Endothelial cell of coronary artery (primary cell): ENCODE measurements at places on chromosomes 7 and 10. TPM values are rescaled to one million over a fixed set of nuclear protein-coding genes. Genes with fewer than 3 reads are reported as not detected.

The TAS2R41 gene
- not detected in 2 replicates for total RNA-seq

The VSTM4 gene
- total RNA-seq: 0.09 and 0.27 TPM in 2 replicates

The NUTM2E gene
- total RNA-seq: 0.09 TPM in 1 of 2 replicates, not detected in the other

The PDE6C gene
- total RNA-seq: not detected in 2 replicates

The PDK4 gene
- total RNA-seq: 4.2 and 20.9 TPM in 2 replicates

The STAMBPL1 gene
- total RNA-seq: 0.81 and 3.2 TPM in 2 replicates

The INHBA gene
- 4.0 and 4.5 TPM in 2 replicates for total RNA-seq

The TMEM273 gene
- total RNA-seq: 0.28 and 6.1 TPM in 2 replicates

The TMEM213 gene
- not detected in 2 replicates for total RNA-seq

The HOXA9 gene
- 0.81 and 2.1 TPM in 2 replicates for total RNA-seq

The PLEKHA8 gene
- total RNA-seq: 16.4 and 16.5 TPM in 2 replicates

The CC2D2B gene
- 0.09 TPM in 1 of 2 replicates, not detected in the other for total RNA-seq

The BTRC gene
- total RNA-seq: 9.0 and 17.0 TPM in 2 replicates

The WDFY4 gene
- total RNA-seq: 1.1 and 6.3 TPM in 2 replicates

The GPR158 gene
- total RNA-seq: under 0.01 and 0.38 TPM in 2 replicates

The RPA3 gene
- 16.3 and 22.6 TPM in 2 replicates for total RNA-seq

The PTN gene
- 0.27 and 0.56 TPM in 2 replicates for total RNA-seq

The SFRP4 gene
- 0.09 and 8.9 TPM in 2 replicates for total RNA-seq

The SFTPA1 gene
- total RNA-seq: not detected in 2 replicates

The WEE2 gene
- total RNA-seq: 0.09 TPM in 1 of 2 replicates, not detected in the other
